ENCODE measurements at places on chromosomes 11 and 22.

GRCh38 chr11:131476266-131476665 is 105.9 kb downstream of the NTM start:
- no peak for DNase-seq

DNA sequence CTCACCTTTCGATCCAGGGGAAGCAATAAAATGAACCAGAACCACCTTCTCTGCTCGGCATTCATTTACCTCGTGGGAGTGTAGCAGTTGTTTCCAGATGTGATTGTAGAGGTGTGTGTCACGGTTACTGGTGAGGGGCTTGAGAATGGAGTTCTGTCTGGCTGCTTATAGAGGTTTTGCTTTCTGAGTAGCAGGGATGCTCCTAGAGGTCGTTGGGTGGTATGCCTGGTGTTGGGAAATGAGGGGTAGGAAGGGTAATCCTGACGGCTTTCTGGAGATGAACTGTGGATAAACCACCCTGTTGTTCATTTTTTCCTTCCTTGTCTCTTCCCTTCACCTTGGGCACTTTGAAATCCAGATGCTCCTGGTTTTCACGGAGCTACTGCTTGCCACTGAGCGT is 8.1 kb downstream of the TEAD1 start:
- no peak for DNase-seq

GRCh38 chr11:93591247-93591898 is 48.2 kb upstream of the SMCO4 start:
- peak; percentile 61 for DNase-seq

DNA sequence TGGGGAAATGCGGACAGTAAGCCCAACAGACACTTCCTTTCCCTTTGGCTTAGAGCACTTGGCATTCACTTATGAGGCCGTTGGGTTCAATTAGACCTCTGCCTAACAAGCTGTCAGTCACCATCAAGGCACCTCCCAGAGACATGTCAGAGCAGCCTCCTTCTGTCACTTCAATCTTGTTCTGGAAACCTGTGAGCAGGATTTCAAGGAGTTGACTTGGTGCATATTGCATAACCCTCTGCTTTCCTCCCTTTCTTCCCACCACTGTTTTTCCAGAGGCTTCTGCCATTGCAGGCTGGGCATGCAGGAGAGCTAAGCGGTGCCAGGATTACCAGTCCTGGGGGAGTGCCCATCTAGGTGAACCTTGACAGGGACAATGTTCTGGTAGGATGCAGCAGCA is 484.2 kb upstream of the LRRC4C start:
- DNase-seq = no peak

GRCh38 chr11:119519796-119520195 is 96.8 kb upstream of the THY1 start:
- DNase-seq = no peak

DNA sequence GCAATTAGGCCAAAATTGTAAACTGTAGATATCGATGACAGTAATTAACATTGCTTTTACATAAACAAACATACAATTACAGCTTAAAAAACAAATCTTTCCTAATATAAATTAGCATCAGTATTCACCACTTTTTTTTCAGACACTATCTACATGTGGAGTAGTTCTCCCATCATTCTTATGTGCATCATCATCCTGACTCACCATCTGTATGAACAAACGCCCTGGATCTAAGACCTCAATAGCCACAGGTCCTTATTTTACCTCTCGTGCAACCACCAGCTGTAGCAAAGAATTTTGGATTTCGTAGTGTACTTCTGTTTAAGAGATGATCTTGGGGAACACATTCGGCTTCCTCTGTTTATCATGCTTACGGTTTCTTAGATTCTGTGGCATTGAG is 551.9 kb upstream of the KIRREL3 start:
- DNase-seq = peak; percentile 6

DNA sequence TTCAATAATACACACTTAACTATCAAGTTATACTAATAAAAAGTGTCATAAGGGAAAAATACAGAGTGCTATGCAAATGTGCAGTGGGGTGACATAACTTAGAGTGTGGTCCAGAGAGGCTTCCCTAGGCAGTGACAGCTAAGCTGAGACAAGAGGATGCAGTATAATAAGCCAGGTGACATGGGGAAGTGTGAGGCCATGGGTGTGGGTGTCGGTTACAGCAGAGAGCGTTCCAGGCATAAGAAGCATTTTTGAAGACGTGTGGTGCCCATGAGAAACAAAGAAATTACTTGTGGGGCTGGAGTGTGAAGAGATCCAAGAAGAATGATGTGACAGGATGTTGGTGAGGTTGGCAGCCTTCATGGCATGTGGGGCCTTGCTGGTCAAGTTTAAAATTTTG is 78.1 kb upstream of the PICALM start:
- DNase-seq = no peak

- peak; percentile 40 for DNase-seq
Observed at GRCh38 chr11:67053896-67054329, 2.7 kb upstream of the RHOD start.

DNA sequence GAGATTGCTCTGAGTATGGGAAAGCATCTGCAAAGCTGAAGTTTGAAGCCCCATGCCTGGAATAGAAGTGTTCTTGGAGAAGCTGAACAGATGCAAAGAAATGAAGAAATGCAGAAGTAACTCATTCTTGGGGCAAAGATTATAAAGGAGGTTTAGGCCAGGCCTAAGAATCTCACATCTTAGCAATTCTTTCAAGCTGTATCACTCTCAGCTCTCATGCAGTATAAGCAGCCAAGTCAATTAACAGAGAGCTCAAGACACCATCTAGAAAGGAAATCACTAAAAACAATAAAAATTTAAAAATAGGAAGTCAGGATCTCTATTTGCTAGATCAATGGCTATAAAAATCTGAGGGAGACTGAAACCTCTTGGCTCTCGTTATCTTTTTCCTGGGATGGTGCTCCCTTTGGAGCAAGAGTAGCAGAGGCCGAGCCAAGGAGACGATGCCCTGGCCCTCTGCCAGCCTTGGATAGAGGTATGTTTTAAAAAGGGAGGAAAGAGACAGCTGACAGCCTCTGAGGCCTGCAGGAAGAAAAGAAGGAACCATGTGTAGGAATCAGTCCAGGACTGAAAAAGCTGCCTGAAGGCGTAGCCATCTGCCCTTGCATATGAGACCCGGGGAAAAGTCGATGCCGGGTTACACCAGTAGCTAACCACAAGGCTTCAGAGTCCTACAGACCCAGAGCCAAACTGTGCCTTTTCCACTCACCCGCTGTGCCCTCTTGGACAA is 229.8 kb downstream of the BLID start:
- DNase-seq = peak; percentile 87

DNA sequence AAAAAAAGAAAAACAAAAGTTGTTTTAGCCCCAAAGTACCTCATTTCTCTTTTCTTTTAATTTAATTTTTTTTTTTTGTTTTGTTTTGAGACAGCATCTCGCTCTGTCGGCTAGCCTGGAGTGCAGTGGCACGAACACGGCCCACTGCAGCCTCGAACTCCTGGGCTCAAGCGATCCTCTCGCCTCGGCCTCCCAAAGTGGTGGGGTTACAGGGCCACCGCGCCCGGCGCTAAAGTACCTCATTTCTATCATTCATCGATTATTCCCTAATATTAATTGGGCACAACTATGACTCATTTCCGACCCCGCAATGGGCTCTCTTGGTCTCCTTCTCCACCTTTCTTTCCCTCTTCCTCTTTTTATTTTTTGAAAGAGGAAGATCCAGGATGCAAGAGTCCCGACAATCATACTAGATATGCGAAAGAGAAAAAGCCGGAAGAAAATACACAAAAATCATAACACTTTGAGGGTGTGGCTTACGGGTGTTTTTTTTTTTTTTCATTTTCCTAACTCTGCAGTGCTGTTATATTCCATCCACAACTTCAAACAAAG is 475 bp upstream of the AIP start:
- no peak for DNase-seq

DNA sequence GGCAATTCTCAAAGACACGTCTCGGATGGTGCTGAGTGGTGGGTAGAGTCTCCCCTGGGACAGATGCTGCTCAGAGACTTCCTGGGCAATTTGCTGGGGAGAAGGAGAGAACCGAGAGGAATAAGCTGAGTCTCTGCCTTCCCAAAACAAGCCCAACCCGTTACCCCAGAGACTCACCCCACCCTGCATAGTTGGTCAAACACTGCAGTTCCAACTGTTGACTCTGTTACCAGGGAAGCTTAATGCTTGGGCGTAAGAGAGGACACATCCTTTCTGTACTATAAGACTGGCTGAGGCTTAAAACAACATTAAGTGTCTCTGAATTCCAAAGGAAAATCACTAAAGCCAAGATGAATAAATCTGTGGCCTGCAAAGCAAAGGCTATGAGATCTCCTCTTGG is 68.1 kb downstream of the CCDC81 start:
- no peak for DNase-seq

- DNase-seq = no peak
Observed at GRCh38 chr11:9091044-9091922, at the start of gene SCUBE2. TSS of gene SCUBE2 (minus strand) at chr11:9091599. CDS start at chr11:9091528, 71 bp downstream.

DNA sequence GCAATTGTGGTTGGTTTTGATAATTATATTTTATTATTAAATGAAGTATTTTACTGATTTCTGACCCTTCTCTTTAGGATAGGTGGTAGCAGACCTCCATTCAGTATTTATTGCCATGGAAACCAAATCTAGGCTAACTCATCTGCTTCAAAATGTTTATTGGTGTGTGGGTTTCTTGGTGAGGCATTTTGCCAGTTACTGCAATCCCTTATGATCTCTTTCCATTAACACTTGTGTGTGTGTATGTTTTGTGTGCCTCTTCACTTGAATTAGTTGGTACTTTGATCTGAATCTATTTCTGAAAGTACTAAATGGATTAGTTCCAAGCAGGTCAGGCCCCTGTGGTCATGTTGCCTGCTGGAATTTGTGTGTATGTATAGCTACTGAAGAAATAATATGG is 184.4 kb upstream of the C11orf87 start:
- DNase-seq = no peak

GRCh38 chr11:3797329-3798090 is at the start of gene NUP98:
TSS of gene NUP98 (minus strand) at chr11:3797554. CDS start at chr11:3782117, 15,437 bp downstream.
- DNase-seq = peak; percentile 99

DNA sequence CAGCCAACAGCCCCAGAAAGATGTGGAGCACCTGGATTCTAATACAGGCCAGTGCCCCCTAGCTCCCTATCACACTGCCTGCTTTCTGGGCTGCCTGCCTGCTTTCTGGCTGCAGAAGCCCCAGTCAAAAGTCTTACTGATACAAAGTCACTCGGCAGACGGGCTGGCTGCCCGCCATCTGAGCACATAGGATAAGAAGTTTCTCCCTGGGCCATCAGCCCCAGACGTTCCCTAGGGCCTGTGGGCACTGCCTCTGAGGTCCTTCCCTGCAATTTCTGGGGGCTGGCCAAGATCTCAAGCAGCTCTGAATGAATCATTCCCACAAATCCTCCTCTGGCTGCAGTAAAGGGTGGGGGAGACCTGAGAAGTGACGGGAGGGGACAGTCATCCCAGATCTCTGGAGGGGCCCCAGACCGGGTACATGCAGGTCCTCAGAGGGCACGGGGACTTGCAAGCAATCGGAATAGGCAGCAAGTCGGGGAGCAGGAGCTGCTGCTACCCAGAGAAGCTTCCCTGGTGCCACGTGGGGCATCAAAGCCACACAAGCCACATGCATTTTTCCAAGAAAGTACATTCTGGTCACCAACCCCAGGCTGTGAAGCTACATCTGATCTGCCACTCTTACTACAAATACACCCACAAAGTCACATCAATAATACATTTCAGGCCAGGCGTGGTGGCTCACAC is 4.7 kb downstream of the TPST2 start:
- DNase-seq = peak; percentile 98

DNA sequence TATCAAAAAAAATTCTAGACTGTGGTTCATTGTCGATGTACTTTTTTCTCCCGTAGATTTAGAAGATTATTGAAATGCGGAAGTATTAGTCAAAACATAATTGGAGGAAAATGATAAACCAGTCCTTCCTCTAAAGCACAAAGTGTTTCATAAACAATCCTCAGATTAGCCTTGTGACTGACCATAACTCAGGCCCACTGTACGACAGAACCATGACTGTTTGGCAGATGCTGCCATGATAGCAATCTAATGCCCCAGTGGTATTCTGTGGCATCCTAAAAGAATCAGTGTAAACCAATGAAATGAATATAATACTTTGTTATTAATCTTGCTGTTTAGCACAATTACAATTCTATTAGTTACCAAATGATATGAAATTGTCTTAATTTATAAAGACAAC is 127.0 kb upstream of the CTSC start:
- no peak for DNase-seq

DNA sequence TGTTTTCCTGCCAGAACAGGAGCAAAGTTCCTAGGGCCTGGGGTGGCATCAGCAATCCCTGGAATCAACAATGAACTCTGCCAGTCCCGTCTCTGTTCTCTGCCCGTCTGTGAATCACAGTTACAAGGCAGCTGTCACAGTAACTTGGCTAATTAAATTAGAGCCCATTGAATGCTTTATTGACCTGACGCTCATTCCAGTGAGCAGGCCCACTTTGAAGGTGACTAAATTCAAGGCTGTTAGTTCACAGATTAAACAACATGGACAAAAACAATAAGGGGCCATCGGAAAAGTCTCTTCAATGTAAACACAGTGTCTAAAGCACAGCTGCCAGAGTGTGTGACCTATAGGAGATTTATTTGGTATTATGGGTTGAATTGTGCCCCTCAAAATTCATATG is 17.7 kb upstream of the TMPRSS5 start:
- DNase-seq = no peak

- DNase-seq = peak; percentile 75
Observed at GRCh38 chr11:95849087-95849825, 59.0 kb downstream of the CEP57 start.

DNA sequence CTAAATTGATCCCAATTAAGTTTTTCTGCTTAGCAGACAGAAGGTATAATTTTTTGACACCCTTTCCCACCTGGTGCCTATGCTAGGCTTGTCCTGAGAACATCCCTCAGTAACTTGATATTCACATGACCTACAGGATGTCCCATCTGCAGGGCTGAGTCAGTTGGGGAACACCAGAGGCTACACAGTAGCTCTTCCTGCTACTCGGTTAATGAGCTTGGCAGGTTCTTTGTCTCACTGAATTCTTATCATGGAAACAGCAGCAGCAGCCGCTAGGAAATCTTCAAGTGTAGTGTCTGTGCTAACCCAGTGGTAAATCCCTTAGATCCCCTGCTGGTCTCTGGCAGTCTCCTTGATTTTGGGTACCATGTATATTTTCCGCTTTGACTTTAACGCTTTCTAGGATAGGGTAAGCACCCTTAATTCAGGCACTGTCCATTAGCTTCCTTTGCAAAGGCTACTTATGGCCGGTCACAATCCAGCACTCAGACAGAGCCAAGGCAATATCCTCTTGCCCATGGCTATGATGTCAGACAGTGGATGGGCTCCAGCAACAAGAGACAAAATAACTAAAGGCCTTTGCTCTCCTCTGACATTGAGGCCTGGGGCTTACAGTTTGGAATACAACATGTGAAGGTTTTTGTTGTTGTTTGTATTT is 8.5 kb downstream of the MRPL16 start:
- peak; percentile 25 for DNase-seq

All from RPMI7951 (cell line).